ENCODE measurements at places on chromosomes 3 and 15.

GRCh38 chr3:37899101-37899707 is 37.5 kb downstream of the CTDSPL start:
- peaks cover 25% of the 10 kb centered on the region for H3K36me3 ChIP-seq
- H3K4me3 ChIP-seq = no peak overlapping the region
- H3K4me1 ChIP-seq = peaks cover 36% of the 10 kb centered on the region

DNA sequence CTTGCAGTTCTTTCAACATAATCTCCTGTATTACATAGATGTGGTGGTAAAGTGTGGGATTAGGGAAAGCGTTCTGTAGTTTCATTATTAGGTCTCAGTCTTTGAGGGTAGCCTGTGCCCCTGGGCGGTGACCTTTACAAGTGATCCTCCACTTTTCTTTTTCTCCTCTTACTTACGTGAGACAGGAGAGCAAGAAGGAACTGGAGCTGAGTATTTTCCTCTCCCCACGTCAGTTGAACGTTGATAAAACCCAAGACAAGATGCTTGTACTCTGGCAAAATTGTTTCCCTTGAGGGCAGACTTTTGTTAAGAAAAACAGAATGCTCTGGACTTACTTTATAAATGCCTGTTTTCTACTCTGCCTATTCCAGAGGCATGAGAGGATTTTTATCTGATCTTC is 378.7 kb downstream of the ZNF385D start:
- no peaks in the 10 kb centered on the region for H3K27me3 ChIP-seq
- no peaks in the 10 kb centered on the region for H3K36me3 ChIP-seq
- no peak overlapping the region for H3K4me3 ChIP-seq

GRCh38 chr15:101439285-101439919 is 50.1 kb downstream of the PCSK6 start:
- peaks cover 34% of the 10 kb centered on the region for H3K4me1 ChIP-seq
- no peak for DNase-seq
- H3K27me3 ChIP-seq = peaks cover 6% of the 10 kb centered on the region
- no peak overlapping the region for H3K27ac ChIP-seq
- peaks cover 5% of the 10 kb centered on the region for H3K36me3 ChIP-seq

DNA sequence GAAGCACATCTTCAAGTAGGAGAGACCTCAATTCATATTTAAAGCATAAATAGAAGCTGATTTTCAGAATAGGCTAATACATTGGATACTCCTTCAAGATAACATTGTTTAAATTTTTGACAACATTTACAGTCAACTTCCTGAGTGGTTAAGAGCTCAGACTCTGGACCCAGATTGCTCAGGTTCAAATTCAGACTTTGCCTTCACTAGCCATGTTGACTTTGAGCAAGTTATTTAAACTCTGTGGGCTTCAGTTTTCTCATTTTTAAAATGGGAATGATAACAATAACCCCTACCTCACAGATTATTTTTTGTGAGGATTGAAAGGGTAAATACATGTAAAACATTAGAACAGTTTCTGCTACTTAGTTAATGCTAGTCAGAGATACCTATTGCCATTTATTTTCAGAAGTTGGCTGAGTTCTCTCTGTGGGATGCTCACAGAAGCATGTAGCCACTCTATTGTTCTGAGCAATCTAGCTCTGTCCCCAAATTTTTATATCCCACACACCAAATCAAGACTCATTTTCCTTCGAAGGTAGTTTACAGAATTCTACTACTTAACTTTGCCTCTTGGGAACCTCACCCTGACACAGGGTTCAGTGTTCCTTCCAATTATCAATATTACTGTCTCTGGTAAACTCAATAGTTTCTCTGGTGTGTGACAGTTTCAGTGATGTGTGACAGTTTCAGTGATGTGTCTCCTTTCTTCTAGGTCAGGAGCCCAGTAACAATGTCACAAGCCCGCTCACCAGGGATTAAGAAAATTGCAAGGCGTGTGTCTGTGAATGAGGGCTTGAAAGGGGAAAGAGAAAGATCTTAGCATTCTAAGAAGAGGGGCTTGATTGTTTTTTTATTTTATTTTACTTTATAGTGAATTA is 79.4 kb upstream of the OSTN start:
- peaks cover 24% of the 10 kb centered on the region for H3K4me1 ChIP-seq
- no peaks in the 10 kb centered on the region for H3K36me3 ChIP-seq
- peak overlapping the region; percentile 10 for H3K27ac ChIP-seq
- H3K4me3 ChIP-seq = no peak overlapping the region

DNA sequence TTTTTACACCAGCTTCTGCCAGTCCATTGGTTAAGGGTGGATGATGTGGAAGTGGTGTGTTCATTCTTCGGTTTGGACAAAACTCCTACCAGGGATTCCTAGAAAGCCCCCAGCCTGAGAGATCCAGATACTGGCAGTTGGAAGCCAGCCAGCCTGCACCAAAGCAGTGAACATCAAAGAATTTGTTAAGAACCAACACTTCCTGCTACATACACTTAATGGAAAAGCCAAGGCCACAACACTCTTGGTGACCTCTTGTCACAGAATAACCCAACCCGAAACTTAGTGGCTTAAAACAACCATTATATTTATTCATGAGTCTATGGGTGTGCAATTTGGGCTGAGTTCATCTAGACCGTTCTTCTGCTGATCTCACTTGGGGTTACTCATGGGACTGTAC is 42.9 kb upstream of the ADAMTS9 start:
- H3K27ac ChIP-seq = no peak overlapping the region
- H3K27me3 ChIP-seq = peaks cover 5% of the 10 kb centered on the region
- no peak overlapping the region for H3K4me3 ChIP-seq
- H3K4me1 ChIP-seq = no peaks in the 10 kb centered on the region
- no peak for DNase-seq

DNA sequence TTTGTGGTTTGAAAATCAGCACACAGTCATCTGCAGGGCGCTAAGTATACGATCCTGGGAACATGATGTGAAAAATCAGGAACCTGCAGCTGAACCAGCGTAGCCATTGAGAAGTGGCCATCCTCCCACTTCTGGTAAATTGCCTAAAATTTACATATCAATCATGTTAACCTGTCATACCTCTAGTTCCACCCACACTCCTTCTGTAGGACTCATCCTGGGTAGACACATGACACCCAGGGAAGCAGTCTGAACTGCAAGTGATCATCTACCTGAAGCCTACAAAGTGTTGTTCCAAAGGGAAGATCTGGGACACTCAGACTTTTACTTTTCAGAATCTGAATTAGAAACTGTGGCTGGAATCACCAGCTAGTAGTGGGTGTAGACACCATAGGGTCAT is 5.5 kb upstream of the PSMD6 start:
- no peak for DNase-seq
- peaks cover 3% of the 10 kb centered on the region for H3K27me3 ChIP-seq
- no peak overlapping the region for H3K4me3 ChIP-seq
- no peaks in the 10 kb centered on the region for H3K36me3 ChIP-seq

DNA sequence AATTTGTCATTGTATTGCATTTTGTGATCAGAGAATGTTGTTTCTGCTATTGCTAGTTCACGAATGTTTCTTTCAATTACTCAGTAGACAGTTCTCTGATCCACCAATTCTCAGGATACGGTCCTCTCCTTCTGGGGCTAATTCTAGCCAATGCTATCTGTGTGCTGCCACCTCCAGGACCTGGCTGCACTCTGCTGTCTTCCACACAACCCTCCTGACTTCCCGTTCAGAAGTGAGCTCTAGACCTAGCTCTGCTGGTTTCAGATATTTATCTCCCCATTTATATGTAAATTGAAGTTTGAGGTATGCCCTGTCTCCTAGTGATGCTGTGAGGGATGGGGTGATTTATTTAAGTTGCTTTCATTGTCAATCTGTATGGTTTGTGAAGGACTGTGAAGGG is 21.7 kb upstream of the UBL7 start:
- DNase-seq = no peak
- no peaks in the 10 kb centered on the region for H3K27me3 ChIP-seq
- peak overlapping the region; percentile 33 for H3K27ac ChIP-seq
- H3K36me3 ChIP-seq = peaks cover 47% of the 10 kb centered on the region
- H3K4me3 ChIP-seq = no peak overlapping the region

DNA sequence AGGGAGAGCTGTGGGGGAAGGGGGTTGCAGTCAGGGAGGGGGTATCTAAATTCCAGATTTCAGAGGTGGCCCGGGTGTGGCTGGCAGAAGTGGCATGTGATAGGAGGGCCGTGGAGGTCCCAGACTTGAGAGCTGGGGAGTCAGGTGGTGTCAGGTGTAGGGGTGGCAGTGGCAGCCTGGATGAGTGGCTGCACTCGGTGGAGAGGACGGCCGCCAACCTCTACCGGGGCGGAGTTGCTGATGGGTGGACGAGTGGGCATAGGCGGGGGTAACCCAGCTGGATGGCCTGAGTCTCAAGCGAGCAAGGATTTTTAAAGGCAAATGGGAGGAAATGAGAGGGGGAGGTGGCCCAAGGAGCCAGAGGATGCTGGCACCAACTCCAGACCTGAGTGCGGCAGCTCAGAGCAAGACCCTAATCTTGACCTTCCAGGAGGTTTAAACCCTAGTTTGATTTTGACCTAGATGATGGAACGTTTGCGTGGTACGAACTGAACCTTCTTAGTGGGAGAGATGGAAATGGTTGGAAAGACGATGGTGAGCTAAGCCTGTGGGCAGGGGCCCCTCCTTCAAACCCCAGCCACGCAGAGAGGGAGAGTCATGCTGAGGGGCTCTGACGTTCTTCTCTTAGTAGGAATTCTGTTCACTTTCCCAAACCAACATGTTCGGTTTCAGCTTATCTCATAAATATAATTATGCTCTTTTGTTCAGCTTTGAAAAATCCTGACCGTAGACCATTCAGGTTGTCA is 8.0 kb downstream of the TRAK1 start:
- H3K27ac ChIP-seq = no peak overlapping the region
- DNase-seq = no peak
- H3K4me1 ChIP-seq = peaks cover 49% of the 10 kb centered on the region

DNA sequence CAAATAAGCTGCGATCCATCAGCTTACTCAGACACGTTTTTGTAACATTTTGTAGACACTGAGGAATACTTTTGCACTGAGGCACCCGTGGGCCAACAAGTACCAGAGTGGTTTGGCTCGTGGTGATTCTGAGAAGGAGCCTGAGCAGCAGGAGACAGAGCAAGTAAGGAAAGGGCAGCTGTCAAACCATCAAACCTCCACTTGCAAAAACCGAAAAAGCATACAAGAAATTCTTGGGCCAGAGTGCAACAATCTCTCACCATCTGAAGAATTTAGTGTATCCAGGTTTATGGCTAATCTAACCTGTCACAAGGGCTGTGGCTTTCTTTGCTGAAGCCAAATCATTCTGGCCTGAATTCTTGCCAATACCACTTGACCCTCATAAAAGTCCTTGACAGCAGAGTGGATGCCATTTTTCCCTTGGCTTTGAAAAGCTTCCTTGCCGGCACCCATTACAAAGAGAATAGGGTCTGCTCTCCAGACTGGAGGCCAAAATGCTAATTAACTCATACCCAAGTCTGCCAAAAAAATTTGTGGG is 56.7 kb downstream of the MYO1E start:
- no peak overlapping the region for H3K27ac ChIP-seq
- peaks cover 26% of the 10 kb centered on the region for H3K4me1 ChIP-seq
- peaks cover 20% of the 10 kb centered on the region for H3K36me3 ChIP-seq
- DNase-seq = no peak

GRCh38 chr3:4290272-4290893 is 12.8 kb upstream of the SETMAR start:
- no peak overlapping the region for H3K4me3 ChIP-seq
- H3K4me1 ChIP-seq = peaks cover 7% of the 10 kb centered on the region
- no peaks in the 10 kb centered on the region for H3K36me3 ChIP-seq
- peaks cover 7% of the 10 kb centered on the region for H3K27me3 ChIP-seq
- H3K27ac ChIP-seq = no peak overlapping the region
